Bronchus fibroblast of lung (primary cell): ENCODE measurements at places on chromosomes 11 and 22. TPM values are rescaled to one million over a fixed set of nuclear protein-coding genes. Genes with fewer than 3 reads are reported as not detected.

Gene CRYBB2
- total RNA-seq: not detected in 2 replicates

Gene CPT1B
- total RNA-seq: 0.17 and 1.0 TPM in 2 replicates

Gene TRIM49C
- total RNA-seq: not detected in 2 replicates

Gene MYOD1
- not detected in 2 replicates for total RNA-seq

Gene MYBPC3
- total RNA-seq: not detected in 2 replicates

Gene CENPM
- 42.2 and 49.5 TPM in 2 replicates for total RNA-seq

Gene PANX2
- 0.17 and 0.45 TPM in 2 replicates for total RNA-seq
